Stimulated activated CD8-positive, alpha-beta memory T cell treated with anti-CD3 and anti-CD28 coated beads, Interleukin-7, amount 100 ng/mL, for 4 hours (primary cell): ENCODE measurements at places on chromosomes 16 and 17.

DNA sequence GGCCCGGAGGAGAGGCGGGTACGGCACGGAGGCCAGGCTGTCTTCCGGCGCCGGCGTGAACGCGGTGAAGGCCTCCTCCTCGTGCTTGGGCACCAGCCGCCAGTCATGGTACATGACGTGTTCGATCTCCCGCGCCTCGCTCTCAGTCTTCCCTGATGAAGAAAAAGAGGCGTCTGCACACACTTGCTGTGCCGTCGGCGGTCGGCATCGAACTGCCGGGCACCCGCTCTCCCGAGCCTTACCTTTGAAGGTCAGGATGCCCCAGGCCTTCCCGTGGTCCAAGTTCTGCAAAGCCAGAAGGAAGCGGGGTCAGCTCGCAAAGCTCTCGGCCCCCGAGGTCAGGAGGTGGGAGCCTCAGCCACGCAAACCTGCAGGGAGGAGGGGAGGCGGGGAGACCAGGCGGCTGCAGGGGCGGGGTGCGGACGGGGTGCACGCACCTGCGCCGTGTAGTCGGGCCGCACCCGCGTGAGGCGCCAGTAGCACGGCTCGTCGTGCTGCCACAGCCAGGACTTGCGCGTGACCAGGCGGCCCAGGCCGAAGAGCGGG is at the start of gene EME2:
EME2 (plus strand) TSS at position 449 of the 546 bp plus-strand sequence. CDS start 418 bp downstream, outside the sequence.
- no peak for DNase-seq

DNA sequence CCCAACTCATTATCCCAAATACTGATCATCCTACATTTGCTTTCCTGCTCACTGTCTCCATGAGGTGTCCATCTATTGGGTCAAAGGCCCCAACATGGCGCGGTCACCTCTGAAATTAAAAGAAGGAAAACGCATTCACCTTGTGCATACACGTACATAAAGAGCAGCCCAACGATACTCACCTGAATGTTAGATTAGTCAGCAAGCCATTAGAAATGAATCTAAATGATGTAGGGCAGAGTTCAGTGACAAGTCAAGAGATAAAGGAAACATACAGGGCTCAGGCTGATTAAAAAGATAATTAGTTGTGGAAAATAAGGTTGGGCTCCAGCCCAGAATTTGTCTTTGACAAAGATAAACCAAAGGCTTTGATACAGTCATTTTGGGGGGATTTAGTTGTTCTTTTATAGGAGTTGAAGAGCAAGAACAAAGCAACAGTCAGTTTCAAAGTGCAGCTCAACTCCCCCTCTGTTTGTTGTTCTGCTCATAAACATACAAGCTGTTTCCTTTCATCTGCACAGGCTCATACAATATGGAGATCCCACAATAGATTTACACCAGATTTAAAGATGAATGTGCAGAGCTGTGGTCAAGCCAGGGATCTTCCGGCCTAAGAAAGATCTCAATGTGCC is 21.1 kb downstream of the NXPH3 start:
- DNase-seq, result no peak

DNA sequence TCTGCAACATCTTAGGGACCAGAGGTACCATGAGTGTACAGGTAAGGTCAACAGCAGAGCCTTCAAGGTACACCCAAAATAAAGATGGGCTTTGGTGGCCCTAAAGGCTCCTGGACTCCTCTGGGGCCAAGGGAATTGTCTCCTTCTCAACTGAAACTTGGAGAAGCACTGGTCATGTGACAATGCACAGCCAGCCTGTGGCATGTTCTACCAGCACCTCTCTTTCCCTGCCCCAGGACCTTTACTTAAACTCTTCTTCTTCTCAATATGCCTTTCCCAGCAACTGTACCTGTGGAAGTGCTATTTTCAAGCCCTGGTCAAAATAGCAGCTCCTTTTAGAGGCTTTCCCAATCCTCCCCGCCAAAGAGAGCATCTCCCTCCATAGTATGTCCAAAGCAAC is 28.4 kb downstream of the PIPOX start:
- DNase-seq, result no peak

GRCh38 chr16:81939164-81940056 is 71.9 kb downstream of the SDR42E1 start:
- DNase-seq, result no peak

DNA sequence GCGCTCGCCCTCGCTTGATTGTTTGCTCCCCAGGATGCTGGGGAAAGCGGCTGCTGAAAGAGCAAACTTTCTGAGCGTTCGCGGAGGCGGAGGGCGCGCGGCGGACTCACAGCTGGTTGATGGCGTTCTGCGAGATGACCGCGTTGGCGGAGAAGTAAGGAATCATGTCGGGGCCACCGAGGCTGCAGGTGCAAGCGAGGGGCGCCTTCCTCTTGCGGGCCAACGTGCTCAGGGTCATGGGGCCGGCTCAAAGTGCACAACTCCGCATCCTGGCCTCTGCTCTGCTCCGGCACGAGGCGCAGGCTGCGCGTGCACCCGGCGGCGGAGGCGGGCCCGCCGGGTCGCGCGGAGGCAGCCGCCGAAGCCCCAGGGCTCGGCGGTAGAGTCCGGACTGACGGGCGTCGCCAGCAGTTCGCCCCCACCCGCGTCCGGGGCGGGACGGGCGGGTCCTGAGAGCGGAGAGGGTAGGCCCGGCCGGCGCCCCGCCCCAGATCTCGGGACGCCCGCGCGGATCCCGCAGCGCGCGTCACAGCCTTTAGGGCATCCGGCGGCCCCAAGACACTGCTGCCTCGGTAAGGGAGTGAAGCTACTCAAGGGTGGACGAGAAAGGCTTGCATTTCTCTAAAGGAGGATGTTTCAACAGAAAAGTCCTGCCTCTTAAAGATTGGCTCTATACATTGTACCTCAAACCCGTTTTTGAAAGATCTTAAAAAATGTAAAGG is 138.5 kb upstream of the CORO6 start:
- peak; percentile 87 for DNase-seq

- no peak for DNase-seq
Measured at GRCh38 chr16:67396159-67397035, 3.1 kb upstream of the TPPP3 start.

DNA sequence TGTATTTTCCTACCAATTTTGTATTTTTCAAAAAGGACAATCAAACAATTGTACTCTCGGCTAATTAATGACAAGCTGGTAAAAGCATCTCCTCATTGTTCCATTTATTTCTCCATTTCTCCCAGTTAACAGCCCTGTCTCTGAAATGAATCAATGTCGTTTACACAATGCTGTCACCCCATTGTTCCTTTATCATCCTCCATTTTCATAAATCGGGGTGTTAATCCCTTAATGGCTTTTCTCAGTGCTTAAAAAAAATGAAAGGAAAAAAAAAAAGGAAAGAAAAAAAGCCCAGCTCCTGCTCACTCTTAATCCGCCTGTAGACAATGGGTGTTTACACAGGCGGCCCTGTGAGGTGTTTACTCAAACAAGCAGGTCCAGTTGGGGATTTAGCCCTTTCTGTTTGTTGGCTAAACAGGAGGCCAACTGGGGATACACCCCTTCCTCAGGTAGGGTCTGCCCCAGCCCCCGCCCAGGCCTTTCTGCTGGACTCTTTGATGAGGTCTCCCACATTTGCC is 86.8 kb upstream of the SALL1 start:
- no peak for DNase-seq

GRCh38 chr16:58727028-58727781 is 6.9 kb downstream of the GOT2 start:
- DNase-seq, result no peak

DNA sequence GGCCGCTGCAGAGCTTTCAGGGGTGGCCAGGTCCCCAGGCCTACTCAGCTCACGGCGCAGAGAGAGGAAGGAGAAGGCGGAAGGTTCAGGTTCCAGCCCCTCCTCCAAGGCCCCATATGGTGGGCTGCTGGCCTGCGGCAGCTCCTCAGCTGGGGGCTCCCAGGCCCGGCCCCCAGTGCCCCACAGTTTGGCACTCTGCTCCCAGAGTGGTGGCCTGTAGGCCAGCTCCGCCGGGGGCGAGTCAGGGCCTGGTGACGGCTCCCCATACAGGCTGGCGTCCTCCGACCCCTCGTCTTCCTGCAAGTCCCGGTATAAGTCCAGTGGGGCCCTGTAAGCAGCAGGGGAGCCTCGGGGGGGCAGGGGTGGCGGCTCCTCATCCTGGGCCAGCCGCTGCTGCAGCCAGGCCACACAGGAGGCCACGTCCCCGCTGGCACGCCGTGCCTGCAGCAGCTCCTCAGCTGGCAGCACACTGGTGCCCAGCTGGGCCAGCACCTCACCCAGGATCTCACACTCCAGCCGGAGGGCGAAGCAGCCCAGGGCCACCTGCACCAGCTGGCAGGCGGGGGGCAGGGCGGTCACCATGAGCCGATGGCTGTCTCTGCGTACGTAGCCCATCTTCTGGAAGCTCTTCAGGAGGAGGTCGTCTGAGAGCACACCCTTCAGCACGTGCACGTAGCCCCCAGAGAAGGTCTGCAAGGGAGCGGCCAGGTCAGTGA is 3.7 kb downstream of the SPATA2L start:
- DNase-seq, result no peak

- DNase-seq, result no peak
Measured at GRCh38 chr17:46878055-46878454, 26.7 kb downstream of the WNT9B start.

GRCh38 chr17:29686993-29687590 is 64.4 kb upstream of the CORO6 start:
- no peak for DNase-seq

GRCh38 chr16:442976-443375 is 17.5 kb downstream of the RAB11FIP3 start:
- no peak for DNase-seq

GRCh38 chr17:47929218-47930000 is 12.0 kb upstream of the PNPO start:
- DNase-seq, result no peak

DNA sequence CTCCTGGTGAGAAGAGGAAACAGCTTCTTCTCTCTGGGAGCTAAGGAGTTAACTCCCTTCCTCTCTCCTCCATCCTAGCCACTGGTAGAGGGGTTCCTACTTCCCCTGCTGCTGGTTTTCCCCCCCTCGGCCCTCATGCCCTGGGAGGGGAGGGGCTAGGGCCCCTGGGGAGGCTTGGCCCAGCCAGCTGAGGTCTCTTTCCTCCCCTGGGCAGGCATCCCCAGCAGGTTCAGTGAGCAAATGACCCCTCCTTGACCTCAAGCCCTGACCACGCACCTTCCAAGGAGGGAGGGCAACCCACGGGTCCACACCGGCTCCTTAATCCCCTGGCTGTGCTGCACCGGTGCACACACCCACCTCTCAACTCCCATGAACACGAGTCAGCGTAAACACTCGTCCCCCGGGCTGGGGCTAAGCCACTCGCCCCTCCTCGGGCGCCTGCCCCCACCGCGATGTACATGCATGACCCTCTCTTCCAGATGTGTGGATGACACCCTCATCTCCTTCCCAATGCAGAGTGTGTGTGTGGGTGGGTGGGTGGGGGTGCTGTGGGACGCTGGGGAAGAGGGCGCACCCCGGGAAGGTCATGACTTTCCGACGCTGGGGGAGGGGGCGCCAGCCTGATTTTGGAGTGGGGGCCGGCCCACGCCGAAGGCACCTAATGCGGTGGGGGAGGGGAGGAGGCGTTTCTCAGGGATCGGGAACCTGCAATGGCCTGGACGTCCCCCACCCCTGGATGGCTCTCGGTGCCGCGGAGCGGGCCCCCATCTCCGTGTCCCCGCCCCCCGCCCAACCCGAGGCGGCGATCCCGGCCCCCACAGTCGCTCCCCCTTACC is 33.7 kb downstream of the SRCIN1 start:
- no peak for DNase-seq

- DNase-seq, result no peak
Measured at GRCh38 chr16:71426069-71426879, 15.6 kb downstream of the TLE7 start.

- no peak for DNase-seq
Measured at GRCh38 chr16:58853854-58854791, 120.0 kb upstream of the GOT2 start.

DNA sequence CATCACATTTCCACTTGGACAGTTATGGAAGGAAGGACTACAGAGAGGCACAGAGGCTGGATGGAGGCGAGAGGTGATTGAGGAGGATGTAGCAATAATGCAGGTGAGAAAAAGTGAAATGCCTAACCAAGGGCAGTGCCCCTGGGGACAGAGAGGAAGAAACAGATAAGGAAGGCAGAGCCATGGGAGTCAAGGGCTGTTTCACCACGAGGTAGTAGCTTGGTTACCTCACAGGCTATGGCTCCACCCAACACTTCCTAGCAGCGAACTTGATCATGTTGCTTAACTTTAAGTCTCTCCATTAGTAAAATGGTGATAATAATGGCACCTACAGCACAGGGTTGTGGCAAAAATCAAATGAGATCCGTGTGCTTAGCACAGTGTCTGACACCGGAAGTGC is 83.9 kb downstream of the YPEL2 start:
- no peak for DNase-seq

DNA sequence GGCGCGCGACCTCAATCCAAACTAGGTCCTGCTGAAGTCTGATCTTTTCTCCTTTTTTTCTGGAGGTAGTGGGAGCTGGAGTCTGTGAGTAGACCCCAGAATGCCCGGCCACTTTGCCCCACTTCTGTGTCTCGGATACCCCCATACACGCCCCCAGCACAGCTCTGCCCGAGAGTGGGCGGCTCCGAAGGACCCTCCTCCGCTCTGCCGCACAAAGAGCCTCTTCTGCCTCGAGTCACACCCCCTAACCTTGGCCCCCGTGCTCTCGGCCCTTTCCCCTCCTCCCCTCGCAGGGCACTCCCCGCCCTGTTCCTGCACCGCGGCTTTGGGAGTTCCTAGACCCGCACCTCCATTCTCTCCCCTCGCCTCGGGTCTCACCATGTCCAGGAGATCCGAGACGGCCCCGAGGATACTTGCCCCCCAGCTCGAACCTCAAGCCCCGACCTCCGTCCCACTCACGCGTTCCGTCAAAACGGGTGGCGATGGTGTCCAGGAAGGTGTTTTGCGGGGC is 476 bp downstream of the KCNH4 start:
- no peak for DNase-seq

DNA sequence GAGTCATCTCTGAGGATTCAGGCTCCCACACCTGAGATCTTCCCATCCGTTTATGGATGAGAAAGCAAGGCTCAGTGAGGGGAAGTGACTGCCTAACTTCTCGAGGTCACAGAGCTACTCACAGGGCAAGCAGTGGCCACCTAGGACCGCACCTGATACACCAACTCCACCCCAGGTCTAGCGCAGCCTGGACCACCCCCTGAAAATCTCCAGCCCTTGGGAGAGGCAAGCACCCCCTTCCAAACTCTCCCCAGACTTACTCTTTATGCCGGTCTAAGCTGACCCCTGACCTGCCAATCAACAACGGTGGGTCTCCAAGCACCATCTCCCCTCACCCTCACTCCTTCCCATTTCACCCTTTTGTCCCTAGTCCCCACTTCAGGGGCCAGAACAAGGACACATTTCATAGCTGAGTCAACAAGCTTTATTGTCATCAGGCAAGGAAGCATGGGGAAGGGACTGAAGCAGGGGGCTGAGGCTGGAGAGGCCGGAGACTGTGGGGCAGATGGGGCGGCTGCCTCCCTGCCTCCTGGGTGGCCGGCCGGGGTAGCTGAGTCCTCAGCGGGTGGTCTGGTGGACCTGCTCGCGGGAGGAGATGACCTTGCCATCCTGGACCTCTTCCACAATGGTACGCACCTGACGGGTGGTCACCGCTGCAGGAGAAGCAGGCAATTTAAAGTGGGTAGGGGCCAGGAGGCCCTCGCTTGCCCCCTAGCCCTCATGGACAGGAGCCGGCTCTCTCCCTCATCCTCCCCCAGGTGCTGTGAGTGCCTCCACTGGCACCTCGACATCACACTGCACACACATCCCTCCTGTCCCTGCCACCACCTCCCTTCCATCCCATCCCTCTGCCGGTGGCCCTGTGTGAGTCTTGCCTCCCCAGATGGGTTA is 5.1 kb downstream of the KRT17 start:
- DNase-seq, result no peak

- no peak for DNase-seq
Measured at GRCh38 chr16:59116744-59117143, 382.6 kb upstream of the GOT2 start.

- no peak for DNase-seq
Measured at GRCh38 chr17:79850571-79851460, 11.6 kb upstream of the CBX4 start.

- no peak for DNase-seq
Measured at GRCh38 chr17:68446626-68447041, 10.7 kb downstream of the WIPI1 start.
